Immature natural killer cell (primary cell): ENCODE measurements at places on chromosomes 5 and 9. TPM values are rescaled to one million over a fixed set of nuclear protein-coding genes. Genes with fewer than 3 reads are reported as not detected.
A peak's percentile ranks its signal among the peaks of the same experiment; 100 is the strongest.

DNA sequence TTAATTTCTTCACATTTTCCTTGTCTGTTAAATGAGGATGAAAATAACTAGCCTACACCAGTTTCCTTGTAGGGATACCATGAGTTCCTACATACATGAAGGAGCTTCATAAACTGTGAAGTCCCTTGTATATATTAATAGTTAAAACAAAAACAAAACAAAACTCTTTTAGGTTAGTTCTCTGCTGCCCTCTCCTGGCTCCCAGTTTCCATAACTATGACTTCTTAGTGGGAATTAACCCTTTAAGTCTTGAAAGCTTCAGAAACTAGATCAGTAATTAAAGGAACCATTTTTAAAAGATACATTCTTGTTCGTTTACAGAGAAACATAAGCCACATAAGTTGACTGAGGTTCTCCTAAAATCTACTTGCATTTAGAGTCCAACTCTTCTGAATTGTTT is 500.0 kb upstream of the C9orf72 start:
- no peak for DNase-seq

The PCDHGA7 gene
- polyA plus RNA-seq, result not detected

The EGFL7 gene
- 1.6 TPM for polyA plus RNA-seq

- DNase-seq, result no peak
Measured at GRCh38 chr5:29024052-29024451, 1985.7 kb upstream of the CDH9 start.

- DNase-seq, result no peak
Measured at GRCh38 chr5:94632024-94632423, 13.6 kb downstream of the SLF1 start.

- no peak for DNase-seq
Measured at GRCh38 chr5:140926443-140927227, 536 bp downstream of the PCDHAC1 start.

The WNT8A gene
- not detected for polyA plus RNA-seq

The SV2C gene
- polyA plus RNA-seq, result not detected

The NACC2 gene
- polyA plus RNA-seq, result 2.1 TPM

The PCDHGA4 gene
- 0.11 TPM for polyA plus RNA-seq

The SWI5 gene
- polyA plus RNA-seq, result 23.3 TPM

The NELFB gene
- 25.0 TPM for polyA plus RNA-seq

GRCh38 chr5:160387445-160387844 is 12.4 kb downstream of the FAM200C start:
- DNase-seq, result no peak

The GADD45G gene
- polyA plus RNA-seq, result 1.6 TPM

GRCh38 chr5:402615-403359 is 40.2 kb upstream of the EXOC3 start:
- DNase-seq, result no peak

DNA sequence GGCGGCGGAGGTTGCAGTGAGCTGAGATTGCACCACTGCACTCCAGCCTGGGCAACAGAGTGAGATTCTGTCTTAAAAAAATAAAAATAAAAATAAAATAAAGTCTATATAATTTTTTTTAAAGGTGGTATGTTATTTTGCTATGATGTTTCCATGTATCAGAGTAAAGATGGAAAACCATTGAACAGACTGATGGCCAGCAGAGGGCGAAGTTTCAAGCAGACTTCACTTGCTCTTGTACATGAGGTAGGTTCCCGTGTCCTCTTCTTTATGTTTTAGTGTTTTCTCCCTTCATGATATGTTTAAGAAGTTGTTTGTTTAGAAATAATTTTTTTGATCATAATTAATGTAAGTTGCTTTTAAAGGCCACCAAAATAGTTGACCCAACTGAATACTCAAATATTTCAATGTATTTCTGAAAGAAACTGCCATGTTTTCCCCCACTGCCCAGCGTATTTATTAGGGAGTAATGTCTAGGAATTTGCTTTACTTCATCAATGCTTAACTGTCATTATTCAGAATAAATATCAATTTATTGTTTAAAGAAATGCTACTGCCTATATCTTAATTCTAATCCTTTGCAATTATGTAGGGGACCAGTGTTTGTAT is 146.4 kb downstream of the HACD4 start:
- DNase-seq, result peak; percentile 18

GRCh38 chr9:129027224-129027684 is 877 bp downstream of the SH3GLB2 start:
- no peak for DNase-seq

DNA sequence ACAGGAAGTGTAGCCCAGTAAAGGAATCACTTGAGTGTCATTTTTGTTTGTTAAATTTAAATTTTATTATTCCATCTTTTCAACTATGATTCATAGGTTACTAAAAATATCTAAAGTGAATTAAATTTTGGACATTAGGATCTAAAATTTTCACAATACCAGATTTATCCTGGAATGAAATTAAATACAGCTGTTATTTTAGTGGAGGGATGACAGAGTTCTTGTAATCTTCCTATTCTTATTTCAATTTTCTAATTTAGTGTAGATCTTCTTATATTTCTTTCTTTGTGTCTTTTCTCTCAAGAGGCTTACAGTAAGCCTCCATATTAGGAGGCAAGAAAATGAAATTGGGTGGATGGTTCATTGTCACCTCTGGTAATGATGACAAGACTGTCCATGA is 167.9 kb upstream of the TNC start:
- DNase-seq, result no peak

DNA sequence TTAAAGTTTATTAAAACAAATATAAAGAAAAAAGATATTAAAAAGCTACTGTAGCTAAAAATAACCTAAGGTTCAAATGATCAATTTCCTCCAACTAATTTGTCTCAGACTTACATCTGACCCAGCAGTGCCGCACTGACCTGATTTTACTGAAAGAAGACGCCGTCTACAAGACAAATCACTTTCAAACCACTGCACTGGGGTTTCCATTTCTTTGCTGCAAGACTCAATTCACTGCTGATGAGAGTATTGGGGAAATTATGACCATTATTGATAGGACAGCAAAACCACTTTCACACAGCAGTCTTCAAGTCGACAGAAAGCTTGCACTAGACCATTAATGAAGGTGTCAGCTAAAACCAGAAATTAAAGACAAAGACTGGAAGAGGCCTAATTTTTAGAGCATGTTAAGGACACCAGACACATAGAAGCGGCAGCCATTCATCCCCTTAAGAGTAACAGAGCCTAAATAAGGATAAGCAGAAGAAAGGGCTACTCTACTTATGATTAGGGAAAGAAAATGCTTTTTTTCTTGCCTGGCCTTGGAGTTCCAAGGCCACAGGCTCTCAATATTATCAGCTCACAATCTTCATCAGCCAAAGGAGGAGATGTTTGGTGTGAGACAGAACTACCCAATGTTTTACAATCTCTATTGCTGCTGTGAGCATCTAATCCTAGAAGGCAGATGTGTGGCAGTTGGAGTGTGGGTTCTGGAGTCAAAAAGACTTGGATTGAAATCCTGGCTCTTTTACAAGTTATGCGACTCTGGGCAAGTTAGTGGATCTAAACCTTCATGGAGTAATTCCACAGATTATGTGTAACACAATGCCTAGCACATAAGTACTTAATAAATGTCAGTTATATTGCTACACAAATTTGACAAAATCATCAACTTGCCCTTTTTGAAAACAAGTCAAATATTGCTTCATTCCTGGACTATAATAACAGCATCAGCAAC is 190.7 kb downstream of the MAPKAP1 start:
- no peak for DNase-seq

DNA sequence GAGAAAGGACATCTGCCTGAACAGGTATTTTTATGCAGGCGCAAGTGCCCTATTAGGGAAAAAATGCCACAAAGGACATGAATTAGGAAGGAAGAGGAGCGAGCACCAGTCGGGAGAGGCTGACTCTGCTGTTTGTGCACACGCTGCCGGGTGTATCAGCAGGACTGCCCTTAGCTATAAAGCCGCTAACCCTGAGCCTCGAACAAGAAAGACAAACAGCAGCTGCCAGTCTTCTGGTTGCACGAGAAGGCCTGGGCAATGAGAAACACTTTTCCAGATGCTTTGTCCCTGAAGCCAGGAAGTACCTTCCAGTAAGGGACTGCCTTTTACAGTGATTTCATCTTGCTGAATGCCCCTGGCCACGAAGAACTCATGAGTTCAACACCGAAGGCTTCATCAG is 12.6 kb downstream of the QSOX2 start:
- DNase-seq, result no peak

DNA sequence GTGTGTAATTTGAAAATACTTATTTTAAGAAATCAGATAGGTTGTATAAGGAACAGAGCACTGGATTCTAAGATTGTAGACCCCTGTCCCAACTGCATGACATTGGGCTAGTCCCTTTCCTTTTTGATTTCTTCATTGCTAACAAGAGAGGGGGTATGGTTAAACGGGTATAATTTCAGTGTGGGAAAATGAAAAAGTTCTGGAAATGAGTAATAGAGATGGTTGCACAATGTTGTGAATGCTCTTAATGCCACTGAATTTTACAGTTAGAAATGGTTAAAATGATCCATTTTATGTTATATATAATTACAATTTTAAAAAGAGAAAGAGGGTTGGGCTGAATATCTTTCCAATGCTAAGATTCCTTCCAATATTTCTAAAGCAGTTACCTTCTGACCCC is 103.3 kb upstream of the LHFPL2 start:
- no peak for DNase-seq

- no peak for DNase-seq
Measured at GRCh38 chr9:97060796-97061195, 21.9 kb upstream of the CTSV start.

The THOC3 gene
- 71.5 TPM for polyA plus RNA-seq

The EQTN gene
- not detected for polyA plus RNA-seq

GRCh38 chr5:181163487-181164075 is 16.2 kb downstream of the OR2V2 start:
- no peak for DNase-seq

The KLHL9 gene
- polyA plus RNA-seq, result 7.5 TPM

- no peak for DNase-seq
Measured at GRCh38 chr9:116153765-116154333, at the start of gene PAPPA. TSS of gene PAPPA (plus strand) at chr9:116153791. CDS start at chr9:116154173, 382 bp downstream.

GRCh38 chr9:98992885-98993569 is 49.3 kb downstream of the COL15A1 start:
- DNase-seq, result no peak

The MCCC2 gene
- 29.5 TPM for polyA plus RNA-seq
